ENCODE measurements at places on chromosomes 16 and 17.

- no peak for DNase-seq
These were observed 64.9 kb downstream of the CDYL2 start for GRCh38 chr16:80739523-80739922.

DNA sequence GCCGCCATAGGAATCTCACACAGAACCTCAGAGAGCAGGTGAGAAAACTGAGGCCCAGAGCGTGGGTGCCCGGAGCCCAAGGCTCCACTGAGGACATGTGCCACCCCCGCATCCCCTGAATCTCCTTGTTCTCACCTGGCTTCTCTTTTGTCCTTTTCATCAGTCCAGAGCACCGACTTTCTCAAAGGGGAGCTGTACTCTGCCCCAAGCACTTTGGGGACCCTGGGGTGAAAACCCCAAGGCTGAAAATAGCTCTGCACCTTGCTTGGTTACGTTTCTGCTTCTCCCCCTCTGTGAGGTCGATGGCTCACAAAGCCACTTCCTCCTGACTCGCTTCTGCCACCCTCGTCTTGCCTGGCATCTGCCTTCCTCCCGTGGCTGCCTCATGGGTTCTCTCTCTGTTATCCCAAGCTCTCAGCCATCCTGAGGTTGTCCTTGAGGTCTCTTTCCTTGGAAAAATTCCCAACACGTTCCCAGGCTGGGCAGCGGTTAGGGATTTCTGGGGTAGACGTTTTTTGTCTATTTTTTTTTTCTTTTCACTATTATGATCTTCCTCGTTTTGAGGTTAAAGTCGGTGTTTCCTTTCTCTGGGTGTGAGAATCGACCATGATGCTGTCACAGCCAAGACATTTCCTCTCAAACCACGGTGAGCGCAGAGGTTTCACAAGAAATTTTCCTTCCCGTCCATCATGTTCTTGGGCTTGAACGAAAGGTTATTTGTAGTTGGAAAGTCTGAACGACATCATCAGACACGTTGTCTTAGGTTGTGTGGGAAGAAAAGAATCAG lies 37.2 kb downstream of the IRF8 start:
- DNase-seq, result peak; percentile 80

- DNase-seq, result no peak
These were observed 3.3 kb downstream of the PRSS53 start for GRCh38 chr16:31085411-31085810.

DNA sequence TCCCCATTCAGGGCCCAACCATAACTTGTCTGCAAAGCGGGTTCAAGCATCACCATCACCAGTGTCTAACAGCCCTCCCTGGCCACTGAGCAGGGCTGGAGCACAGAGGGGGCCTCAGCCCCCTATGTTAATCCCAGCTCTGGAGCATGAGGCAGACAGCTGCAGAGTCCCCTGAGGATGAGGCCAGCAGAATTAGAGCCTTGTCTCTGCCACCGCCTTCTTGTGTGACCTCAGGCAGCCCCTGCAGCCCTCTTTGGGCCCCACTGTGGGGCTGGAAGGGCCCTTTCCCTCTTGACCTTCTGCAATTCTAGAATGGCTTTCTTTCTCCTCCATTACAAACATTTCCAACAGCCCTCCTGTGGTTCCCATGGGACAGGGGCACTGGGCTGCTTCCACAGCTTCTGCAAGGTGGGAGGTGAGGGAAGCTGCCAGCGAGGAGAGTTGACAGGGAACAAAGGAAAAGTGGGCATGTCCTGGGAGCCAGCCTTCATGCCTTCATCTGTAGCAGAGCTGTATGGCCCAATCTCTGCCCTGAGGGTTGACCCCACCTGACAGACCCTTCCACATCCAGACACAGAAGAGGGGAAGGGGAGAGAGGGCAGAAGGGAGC lies 65.7 kb downstream of the TMEM132E start:
- no peak for DNase-seq

- DNase-seq, result peak; percentile 92
These were observed 685 bp downstream of the PAQR4 start for GRCh38 chr16:2969545-2970521.

DNA sequence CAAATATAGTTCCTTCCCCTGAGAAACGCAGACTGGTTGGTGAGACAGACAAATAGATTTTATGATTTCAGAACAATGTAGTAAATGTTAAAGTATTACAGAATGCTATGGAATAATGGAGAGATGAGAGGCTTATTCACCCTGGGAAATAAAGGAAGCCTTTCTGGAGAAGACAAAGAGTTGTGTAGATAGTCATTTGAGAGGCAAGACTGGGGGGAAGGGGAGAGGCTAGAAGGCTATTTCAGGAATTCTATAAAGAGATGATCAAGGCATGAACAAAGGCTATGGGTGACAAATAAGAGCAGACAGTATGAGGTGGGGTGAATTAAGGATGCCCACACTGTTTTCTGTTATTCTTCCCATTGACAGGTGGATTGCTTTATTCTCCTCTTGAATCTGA lies 211.4 kb downstream of the GRIN2A start:
- DNase-seq, result no peak

DNA sequence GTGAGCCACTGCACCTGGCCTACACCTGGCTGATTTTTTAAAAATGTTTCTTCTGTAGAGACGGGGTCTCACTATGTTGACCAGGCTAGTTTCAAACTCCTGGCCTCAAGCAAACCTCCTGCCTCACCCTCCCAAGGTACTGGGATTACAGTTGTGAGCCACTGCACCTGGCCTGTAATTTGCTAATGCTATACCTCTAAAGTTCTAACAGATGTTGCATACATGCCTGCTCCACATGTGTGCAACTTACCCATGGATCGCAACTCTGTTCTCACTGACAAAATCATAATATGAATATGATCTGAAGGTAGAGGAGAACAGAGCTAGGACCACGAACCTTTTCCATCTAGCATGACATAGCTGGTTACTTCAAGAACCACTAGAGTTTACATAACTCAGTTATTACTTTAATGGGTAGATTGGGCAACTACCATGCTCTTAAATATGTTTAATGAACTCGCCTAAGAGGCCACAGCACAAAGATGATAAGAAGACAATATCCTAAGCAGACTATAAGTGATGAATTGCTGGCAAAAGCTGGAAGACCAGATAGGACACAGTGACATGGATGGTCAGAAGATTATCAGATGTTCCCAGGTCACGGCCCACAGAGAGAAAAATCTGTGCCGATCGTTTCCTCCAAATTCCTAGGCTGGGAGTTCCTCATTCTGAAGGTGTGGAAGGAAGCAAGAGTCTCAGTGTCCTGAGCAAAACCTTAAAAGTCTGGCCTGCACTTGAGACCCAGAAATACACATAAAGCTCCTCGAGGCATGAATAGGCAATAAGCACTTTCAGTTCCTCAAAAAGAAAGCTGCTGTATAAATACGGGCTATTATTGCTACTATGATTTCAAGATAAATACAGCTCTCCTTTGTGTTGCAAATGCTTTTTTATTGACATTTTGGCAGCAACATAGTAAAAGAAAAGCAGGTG lies 53.6 kb upstream of the ICAM2 start:
- peak; percentile 75 for DNase-seq

- DNase-seq, result no peak
These were observed 19.9 kb downstream of the C16orf96 start for GRCh38 chr16:4576008-4576407.

DNA sequence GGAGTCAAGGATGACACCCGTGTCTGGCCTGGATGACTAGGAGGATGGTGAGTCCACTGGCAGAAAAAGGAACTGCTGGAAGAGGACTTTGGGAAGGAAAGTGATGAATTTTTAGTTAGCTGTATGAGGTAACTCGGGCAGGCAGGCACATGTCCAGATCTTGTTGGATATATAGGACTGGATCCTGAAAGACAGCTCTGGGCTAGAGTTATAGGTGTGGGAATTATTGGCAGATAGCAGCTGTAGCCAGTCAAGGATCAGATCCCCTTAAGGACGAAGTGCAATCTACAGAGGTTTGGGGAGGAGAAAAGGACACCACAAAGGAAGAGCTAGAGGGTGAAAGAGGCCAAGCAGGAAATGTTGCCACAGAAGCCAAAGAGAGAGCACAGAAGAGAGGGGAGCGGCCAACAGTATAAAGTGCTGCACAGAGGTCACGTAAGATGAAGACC lies 10.1 kb downstream of the CYB5D1 start:
- DNase-seq, result peak; percentile 66

DNA sequence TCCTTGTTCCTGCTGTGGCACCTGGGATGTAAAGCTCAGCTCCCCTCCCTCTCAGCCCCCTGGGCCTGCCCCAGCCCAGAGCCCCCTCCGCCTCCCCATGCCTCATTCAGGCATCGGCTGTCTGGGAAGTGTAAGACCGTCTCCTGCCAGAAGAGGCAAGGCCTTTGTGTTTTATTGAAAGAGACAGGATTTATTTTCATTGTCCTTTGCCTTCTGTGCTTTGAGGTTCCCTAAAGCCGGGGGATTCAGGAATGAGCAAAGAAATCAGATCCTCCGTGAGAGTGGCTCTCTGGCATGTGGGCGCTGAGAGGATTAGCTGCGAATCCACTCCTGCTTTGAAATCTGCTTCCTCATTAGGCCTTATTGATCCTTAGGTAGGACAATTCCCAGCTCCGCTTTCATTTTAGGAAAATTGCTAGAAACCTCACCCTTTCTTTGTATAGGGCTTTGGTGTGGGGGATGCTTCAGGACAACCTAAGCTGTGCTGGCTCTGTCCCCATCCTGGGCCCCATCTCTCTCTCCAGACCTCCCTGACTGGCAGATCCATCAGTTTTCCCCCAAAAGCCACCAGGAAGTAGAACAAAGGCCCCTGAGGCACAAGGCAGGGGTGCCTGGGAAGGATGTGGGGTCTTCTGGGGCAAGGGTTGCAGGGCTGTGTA lies 211.5 kb upstream of the TNRC6C start:
- no peak for DNase-seq

DNA sequence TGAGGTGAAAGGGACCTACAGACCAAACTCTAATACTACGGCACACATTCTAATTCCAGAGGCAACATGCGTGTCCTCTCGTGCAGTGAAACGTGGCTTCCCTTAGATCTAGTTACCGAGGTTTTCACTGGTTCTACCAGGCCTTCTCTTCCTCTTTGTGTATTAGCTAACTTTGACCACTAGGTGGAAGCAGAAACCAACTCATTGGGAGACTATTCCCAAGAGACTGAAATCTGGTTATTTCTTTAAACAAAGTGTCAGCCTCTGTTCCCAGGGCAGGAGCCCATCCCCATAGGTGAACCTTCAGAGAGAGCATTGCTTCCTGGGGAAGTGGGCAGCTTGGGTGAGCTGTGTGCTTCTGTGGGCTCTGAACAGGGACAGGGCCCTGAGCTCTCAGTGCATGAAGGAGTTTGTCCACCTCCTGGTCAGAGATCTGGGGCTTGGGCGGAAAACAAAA lies 19.7 kb upstream of the RCVRN start:
- peak; percentile 80 for DNase-seq

- DNase-seq, result no peak
These were observed 36.1 kb upstream of the HELZ start for GRCh38 chr17:67281053-67281452.

DNA sequence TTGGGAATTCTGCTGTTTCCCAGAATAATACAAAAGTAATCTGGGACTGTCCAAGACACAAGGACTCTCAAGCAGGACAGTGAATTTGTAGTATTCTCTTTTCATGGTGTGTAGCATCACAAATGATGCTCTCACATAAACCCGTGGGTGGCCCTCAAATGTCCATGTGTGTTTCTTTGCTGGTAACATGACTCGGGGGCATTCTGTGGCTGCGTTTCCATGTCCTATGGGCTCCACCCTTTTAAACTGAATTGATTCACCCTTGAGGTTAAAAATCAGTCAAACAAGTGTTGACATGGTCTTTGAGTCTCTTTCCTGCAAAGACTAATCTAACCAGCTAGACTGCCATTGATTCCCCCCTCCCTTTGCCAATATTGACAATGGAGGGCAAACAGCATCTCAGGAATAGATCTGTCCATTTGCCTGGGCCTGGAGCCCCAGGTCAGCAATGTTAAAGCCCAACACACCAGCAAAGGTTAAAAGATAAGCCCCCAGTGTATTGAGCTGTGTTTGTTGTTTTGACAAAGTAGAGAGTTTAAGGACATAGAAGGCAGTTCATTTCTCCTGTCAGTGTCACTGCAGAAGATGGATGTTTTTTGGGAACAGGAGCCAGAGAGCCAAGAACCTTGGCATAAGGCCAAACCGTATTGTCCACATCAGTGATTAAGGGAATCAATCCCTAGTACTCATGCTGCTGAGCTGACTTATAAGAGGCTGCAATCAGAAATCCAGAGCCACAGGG lies 117.1 kb upstream of the COX10 start:
- DNase-seq, result no peak

- no peak for DNase-seq
These were observed 186.6 kb upstream of the SALL1 start for GRCh38 chr16:51337662-51338061.

DNA sequence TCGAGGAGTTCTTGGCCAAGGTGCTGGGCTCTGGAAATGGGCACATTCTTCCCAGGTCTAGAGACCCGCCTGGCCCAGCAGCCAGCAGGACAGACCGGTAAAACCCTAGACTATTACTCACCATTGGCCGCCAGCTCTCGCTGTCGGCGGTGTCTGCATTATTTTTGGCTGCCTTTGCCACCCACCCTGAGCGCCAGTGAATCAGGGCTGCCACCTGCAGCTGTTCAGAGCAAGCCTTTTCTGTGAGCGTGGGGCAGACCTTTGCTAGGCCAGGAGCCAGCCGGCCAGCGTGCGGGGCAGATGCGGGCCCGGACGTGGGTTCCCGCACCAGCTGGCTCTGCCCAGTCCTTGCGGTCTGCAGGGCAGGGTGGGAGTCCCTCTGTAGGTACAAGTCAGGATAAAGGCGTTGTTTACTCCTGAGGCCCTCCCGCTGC lies 15.8 kb upstream of the CLEC18A start:
- no peak for DNase-seq

DNA sequence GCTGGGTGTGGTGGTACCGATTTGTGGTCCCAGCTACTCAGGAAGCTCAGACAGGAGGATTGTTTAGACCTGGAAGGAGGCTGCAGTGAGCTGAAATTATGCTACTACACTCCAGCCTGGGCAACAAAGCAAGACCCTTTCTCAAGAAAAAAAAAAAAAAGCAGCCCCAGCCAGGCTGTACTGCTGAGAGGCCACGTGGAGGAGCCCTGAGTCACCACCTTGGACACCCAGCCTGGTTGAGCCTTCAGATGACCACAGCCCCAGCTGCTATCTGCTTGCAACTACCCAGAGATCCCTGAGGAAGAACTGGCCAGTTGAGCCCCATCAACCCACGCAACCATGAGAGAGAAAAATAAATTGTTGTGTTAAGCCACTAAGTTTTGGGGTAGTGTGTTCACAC lies 23.6 kb upstream of the GPRC5C start:
- DNase-seq, result peak; percentile 62
